ENCODE measurements at places on chromosomes 1 and 21.
A peak's percentile ranks its signal among the peaks of the same experiment; 100 is the strongest.

GRCh38 chr1:13730751-13731482, 30.9 kb downstream of the PRDM2 start:
- DNase-seq, result peak; percentile 75

- DNase-seq, result no peak
Observed at GRCh38 chr1:20840731-20841130, 53.6 kb upstream of the HP1BP3 start.

GRCh38 chr1:204123376-204123775, 28.5 kb downstream of the ETNK2 start:
- DNase-seq, result no peak

DNA sequence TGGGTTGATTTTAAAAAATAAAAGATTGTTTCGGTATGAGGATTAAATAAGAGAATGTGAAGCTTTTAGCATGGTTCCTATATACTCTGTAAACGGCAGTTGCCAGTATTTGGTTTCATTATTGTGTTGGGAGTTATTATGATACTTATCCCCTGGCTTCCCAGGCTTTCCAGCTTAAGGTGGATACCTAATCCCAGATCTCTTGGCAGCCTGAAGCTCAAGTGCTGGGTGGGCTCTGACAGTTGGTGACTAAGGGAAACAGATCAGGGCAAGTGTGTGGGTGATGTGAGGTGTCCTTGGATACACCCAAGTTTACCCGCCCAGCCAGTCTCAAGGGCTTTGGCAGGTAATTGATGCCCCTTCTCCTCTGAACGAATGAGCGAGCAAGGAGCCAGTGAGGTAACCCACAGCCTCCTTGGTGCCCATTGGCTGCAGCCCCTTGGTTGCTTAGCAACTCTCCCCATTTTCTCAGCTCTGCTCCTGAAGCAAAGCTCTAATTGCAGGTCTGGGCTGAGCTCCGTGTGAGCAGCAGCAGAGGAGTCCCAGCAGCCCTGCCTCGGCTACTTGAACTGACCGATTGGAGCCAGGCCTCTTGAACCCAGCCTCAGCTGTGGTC, 6.1 kb downstream of the IPO13 start:
- no peak for DNase-seq

- DNase-seq, result no peak
Observed at GRCh38 chr1:235239851-235240250, 78.8 kb upstream of the RBM34 start.

GRCh38 chr1:245571815-245572294, 417.1 kb downstream of the KIF26B start:
- no peak for DNase-seq

DNA sequence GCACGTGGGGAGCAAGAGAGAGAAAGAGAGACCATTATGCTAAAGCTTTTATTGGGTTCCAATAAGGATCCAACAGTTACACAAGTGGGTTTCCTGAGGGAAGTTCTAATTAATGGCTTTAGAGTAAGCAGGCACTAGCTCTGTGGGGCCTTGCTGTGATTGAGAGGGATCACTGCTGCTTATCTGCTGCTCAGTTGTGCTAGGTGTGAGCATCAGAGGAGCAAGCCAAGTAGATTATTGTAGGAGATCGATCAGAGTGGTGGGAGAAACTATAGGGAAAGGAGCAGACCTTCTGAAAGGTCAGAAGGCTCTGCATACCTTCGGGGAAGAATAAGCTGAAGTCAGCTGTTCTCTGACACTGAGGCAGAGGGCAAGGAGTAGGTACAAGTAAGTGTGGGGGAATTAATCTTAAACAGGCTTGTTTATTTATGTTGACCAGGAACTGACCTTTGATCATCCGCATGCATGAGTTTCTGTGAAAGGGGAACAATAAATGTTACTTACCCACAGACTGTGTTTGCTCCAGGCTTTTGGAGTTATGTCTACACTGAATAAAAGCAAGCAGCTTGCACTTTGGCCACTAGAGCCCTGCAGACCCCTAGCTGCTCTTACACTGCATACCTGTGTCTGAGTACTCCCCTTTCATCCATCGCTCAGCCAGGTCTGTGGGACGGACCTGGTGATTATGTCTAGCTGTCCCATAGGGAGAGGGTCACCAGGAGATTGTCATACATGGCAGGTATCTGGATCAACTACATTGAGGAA, 89.7 kb downstream of the TNNI3K start:
- DNase-seq, result no peak

- DNase-seq, result no peak
Observed at GRCh38 chr1:113783254-113784103, 24.2 kb upstream of the PHTF1 start.

- DNase-seq, result no peak
Observed at GRCh38 chr21:36639769-36640168, 59.1 kb upstream of the SIM2 start.

DNA sequence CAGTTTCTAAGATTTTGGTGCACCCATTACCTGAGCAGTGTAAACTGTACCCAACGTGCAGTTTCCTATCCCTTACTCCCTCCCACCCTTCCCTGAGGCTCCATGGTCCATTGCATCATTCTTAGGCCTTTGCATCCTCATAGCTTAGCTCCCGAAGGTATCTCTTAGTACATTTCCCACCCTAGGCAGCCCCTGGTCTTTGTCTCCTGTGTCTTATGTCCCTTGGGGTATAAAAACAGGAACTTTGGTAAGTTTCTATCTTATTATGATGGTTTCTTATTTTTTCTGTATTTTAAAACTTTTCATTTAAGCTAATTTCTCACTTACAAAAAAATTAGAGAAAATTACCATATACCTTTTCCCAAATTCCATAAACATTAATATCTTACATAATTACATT, 78.1 kb downstream of the URB2 start:
- no peak for DNase-seq

Measured in activated T-cell treated with anti-CD3 and anti-CD28 coated beads, Interleukin-2, amount 50 U/mL, for 1 hour (primary cell).